ENCODE measurements at places on chromosomes 4 and X.

GRCh38 chrX:118630848-118631247 lies 96.6 kb upstream of the IL13RA1 start:
- DNase-seq, result no peak

DNA sequence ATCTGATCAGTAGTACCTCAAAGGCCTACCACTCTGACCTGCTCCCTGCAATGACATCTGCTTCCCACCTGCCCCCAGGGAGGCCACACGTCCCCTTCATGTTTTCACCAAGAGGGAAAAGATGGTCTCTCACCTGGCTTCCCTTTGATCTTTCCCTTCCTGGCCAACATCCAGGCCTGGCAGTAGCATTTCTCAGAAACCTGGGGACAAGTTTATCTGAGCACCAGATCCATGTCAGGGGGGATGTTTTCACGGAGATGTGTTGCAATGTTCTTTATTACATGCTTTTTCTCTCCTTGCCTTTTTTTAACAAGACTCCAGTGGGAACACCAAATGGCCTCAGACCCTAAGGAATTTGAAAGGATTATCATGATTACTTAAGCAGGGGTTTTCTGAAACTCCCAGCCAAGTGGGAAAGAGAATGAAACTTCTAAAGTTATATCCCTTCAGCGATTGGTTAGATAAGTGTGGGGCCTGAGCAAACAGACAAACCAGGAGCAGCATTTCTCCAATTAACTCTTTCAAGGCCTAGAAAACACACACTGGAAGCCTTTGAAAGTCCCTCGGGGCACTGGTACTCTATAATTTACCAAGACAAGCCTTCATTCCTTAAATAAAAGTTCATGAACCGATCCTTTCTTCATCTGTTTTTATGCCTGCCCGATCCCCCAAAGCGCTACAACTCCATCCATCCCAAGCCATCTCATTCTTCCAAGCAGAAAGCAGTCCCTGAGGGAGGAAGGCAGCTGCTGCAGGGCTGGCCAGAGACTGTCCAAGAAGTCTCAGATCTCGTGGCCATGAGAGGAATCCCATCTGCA lies 94.1 kb downstream of the BCOR start:
- DNase-seq, result no peak

- DNase-seq, result peak; percentile 62
Measured at GRCh38 chr4:149370785-149371420, 444.7 kb downstream of the IQCM start.

DNA sequence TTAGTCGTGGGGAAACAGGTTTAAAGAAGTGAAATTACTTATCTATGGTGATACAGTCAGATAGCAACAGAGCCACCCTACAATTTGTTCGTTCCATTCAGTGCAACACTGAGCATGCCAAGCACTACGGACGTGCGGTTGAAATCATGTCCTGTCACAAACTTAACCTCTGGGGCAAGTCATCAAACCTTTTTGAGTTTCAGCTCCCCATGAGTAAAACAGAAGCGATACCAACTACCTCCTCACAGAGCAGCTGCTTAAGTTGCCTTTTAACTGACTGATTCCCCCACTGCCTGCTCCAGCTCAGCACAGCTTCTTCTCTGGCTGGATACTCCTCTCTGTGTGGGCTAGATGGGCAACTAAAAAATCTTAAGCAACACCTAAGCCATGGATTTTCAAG lies 36.0 kb downstream of the LHFPL1 start:
- DNase-seq, result no peak

DNA sequence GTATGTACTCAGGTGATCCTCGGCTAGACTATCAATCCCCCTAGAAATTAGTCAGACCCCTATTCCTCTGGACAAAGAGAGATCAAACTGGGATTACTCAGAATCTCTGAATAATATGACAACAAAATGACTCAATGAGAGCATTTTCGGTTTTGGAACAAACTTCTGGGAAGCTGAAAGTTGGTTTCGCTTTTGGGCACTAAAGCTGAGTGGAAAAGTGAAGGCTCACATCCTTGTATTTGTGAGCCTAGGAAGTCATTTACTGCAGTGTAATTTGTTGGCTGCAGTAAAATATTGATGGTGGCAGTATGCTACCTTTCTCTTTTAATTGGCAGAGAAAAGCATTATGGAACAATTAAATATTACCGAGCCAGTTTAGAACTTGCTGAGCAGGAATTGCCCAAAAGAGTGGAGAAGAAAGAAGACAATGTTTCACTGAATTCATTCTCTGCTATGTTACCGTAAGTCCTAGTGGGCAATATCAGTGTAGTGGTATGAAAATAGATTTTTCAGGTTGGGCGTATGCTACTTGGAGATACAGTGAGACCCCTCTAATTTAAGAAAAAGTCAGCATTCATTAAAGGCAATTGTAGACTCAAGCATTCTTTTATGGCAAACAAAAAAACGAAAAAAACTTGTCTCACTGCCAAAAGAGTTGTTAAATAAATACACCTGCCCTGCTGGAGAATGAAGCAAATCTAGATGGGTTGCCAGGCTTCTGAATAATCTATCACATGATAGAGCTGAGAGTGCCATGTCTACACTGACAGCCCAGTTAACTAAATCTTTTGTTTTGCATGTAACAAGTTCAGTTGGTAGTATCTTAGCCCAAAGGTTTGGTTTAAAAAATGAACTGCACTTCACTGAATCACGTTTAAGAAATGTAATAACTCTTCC lies 69.6 kb downstream of the AGTR2 start:
- peak; percentile 29 for DNase-seq

DNA sequence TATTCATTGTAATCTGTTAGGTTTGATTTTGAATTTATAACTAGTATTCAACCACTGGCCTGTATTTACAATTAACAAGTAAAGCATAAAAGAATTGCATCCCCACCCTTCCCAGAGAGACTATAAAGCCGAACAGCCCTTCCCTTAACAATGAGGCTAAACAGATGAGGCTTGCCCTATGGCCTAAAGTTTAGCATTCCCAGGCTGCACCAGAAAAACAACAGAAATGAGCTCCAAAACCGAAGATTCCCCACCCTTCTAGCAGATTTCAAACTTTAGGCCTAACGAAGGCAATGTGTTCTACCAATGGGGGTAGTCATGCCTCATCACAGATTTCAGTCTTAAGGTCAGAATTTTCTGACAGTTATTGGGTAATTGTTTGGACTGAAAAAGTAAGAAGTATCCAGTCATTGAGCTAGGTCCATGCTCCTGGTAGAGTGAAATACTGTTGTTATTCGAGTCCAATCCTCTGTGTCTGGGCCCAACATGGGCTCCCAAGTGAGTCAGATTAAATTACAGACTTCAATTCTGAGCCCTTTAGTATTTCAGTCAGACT lies 197.6 kb downstream of the ANTXR2 start:
- no peak for DNase-seq

DNA sequence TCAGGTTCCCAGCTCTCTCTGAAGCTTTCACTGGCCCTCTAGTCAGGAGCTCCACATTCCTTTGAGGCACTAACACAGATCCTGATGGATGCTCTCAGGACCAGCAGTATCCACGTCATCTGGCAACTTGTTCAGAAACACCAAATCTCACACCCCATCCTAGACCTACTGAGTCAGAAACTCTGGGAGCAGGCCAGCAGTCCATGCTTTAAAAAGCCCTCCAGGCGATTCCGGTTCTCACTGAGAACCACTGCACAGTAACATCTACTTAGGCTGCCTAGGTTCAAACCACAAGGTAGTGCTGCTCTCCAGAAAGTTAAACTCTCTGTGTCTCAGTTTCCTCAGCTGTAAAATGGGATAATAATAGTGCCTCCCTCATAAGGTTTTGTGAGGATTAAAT lies 55.3 kb downstream of the CCDC158 start:
- peak; percentile 41 for DNase-seq

GRCh38 chrX:87409113-87409841 lies 108.3 kb upstream of the KLHL4 start:
- peak; percentile 0 for DNase-seq

DNA sequence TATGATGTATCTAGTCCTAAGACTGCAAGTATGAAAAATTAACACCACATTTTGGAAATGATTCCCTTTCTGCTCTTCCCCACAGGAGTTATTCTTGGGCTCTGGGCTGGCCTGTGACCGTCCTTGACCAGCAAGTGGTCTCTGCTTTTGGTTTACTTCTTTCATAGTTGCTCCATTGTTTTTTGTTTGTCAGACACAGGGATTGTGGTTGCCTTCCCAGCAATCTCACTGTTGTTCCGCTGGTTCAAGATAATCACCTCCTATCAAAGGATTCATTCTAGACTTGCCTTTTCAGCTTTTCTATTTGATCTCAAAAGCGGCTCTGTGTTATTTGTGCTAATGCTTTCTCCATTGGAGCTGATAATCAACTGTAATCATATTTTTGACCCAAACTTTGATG lies 218.8 kb downstream of the MGST2 start:
- no peak for DNase-seq

- DNase-seq, result no peak
Measured at GRCh38 chr4:186854256-186854655, 130.6 kb upstream of the FAT1 start.

DNA sequence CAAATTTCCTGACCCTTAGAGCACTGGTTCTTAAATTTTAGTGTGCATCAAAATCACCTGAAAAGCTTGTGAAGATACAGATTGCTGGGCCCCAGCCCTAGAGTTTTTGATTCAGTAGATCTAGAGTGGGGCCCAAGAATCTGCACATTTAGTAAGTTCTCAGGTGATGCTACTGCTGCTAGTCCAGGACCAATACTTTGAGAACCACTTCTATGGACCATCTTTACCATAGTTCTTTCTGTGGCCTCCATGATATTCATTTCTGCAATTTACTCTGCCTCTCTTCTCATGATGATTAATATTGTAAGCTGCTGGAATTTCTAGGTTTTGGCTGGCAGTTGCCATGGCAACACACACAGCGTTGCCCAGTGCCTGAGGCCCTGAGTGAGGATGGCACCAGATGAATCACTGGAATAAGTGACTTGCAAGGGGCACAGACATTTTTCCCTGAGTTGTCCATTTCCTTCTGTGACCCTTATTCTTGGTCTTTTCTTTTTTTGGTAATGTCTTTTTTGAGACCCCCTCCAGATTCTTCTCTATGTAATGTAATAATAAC lies 83.6 kb downstream of the PPP1R2C start:
- DNase-seq, result no peak

DNA sequence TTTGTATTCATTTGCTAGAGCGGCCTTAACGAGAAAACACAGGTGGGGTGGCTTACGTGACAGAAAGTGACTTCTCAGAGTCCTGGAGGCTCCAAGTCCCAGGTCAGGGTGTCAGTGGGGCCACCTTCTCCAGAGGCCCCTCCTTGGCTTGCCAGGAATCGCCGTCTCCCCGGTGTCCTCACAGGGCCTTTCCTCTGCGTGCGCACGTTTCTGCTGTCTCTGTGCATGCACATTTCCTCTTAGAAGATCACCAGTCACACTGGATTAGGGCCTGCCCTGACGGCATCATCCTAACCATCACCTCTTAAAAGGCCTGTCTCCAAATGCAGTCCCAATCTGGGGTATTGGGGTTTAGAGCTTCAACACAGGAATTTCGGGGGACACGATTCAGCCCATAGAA lies 63.8 kb upstream of the HELT start:
- no peak for DNase-seq

DNA sequence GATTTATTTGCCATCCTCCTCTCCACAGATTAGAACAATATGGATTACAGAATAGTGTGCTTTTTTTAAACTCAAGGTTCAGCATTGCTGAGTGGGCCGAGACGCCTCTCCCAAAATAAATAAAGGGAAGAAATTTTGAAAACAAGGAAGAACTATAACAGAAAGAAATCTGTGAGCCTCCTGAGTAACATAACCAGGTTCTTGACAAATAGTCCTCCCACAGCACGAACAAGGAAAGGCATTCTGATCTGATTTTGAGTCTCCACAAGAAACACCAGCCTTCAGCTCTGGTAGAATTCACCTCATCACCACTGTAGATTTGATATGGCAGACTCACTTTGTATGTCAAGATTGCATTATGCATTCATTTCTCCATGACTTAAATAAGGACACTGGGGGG lies 173.6 kb downstream of the HHIP start:
- DNase-seq, result no peak

GRCh38 chr4:1767061-1767769 lies 25.9 kb upstream of the FGFR3 start:
- DNase-seq, result no peak

DNA sequence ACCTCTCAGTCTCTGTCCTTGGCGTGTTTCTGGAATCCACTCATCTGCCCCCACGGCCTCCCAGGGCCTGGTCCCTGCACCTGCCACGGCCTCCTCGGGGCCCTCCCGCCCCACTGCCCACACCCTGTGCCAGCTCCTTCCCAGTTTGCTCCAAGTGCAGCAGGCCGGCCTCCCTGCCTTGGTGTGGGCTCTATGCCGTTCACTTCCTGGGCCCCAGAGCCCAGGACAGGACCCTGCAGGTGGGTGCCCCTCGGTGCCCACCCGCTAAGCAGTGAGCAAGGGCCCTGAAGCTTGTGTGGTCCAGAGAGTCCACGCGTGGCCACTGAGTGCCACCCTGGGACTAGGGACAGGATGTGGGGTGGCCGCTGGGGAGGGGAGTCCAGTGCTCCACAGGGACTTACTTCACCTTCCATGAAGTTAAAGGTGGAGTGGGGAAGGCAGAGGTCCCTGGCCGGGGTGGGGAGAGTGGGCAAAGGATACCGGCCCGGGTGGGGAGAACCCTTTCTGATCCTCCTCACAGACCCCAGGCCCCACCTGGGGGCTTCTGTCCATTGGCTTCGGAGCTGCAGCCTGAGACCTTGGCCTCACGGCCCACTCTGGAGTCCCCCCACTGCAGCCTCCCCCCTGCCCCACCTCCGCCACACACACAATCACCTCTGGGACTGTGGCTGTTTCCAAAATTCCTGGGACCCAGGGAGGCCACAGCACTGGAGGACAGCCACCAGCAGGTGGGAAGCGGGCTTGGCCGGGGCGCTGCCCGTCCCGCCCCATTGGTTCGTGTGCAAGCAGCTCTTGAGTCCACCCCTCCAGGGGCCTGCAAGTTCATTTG lies 60.0 kb upstream of the NKX1-1 start:
- DNase-seq, result no peak

- DNase-seq, result no peak
Measured at GRCh38 chr4:116636917-116637316, 448.5 kb downstream of the TRAM1L1 start.

- DNase-seq, result peak; percentile 67
Measured at GRCh38 chrX:17412692-17413091, 37.7 kb downstream of the NHS start.

DNA sequence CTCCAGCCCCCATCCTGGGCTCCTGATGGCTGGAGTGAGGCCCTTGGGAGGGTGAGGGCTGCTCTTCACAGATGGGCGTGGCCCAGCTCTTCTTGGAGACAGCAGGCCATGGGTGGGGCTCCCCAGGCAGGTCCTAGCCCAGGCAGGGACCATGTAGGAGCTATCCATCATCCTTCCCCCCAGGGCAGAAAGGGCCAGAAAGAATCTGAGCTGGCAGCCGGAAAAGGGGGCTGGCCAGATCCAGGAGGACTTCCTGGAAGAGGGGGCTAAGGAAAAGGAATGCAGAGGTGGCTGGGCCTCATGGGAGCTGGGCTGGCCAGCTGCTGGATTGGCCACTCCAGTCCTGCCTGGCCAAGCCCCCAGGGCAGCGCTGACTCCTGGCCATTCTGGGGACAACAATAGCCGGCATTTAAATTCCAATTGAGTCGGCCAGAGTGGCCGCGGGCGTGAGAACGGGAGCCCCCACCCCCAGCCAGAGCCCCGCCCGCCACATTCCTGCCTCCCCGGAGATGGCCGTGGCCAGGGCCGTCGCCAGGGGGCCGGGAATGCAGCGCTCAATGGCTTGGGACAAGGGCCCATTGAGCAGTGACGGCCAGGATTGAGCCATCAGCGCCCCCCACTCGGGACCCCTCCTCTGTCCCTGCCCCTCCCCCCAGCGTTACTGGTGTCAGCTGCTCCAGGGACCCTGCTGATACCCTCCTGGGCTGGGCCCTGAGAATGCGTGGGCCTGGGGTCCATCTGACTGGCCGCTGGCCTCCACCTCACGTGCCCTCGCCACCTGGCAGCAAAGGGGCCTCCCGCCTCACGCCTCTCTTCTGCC lies 15.1 kb upstream of the FGFR3 start:
- no peak for DNase-seq

Data from foreskin keratinocyte (primary cell).